Suprapubic skin (tissue), 4 donors: ENCODE measurements at places on chromosomes 1 and 21. TPM values are rescaled to one million over a fixed set of nuclear protein-coding genes. Genes with fewer than 3 reads are reported as not detected.

GRCh38 chr1:21870611-21871010 is 58.5 kb downstream of the LDLRAD2 start:
- H3K27ac ChIP-seq: no peak overlapping the region
- H3K27me3 ChIP-seq: no peaks in the 10 kb centered on the region
- no peak for DNase-seq
- H3K4me3 ChIP-seq: no peak overlapping the region

- DNase-seq: no peak
- H3K4me3 ChIP-seq: no peak overlapping the region
- H3K27me3 ChIP-seq: no peaks in the 10 kb centered on the region
- no peaks in the 10 kb centered on the region for H3K36me3 ChIP-seq
Measured at GRCh38 chr21:14863745-14864210, 201.0 kb downstream of the NRIP1 start.

GRCh38 chr1:117675907-117676430 is 70.1 kb downstream of the TENT5C start:
- no peak overlapping the region for H3K4me3 ChIP-seq
- H3K27me3 ChIP-seq: no peaks in the 10 kb centered on the region
- peaks cover 14% of the 10 kb centered on the region for H3K4me1 ChIP-seq
- DNase-seq: no peak
- H3K27ac ChIP-seq: no peak overlapping the region
- H3K36me3 ChIP-seq: no peaks in the 10 kb centered on the region

DNA sequence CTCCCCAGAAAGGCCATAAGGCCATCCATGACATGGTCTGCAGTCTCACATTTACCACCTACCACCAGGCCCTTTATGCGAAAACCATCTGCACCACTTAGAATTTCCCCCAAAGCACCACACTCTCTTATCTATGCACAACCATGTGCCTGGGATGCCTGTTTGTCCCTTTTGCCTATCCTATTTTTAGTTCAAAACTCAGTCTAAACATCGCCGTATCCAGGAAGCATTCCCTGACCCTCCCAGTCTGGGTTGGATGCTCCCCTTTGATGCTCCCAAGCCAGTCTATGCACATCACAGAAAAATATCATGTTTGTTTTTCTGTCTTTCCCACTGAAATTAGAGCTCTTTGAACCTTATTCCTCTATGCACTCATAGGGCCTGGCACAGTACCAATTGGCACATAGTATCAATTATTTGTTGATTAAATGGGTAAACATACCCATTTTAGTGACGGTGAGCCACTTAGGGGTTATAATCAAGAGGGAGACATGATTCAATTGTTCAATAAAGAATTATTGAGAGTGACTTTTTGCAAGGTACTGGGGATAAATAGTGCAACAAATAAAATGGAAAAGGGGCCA is 6.7 kb downstream of the MPL start:
- H3K4me3 ChIP-seq: no peak overlapping the region
- DNase-seq: no peak
- H3K36me3 ChIP-seq: no peaks in the 10 kb centered on the region

DNA sequence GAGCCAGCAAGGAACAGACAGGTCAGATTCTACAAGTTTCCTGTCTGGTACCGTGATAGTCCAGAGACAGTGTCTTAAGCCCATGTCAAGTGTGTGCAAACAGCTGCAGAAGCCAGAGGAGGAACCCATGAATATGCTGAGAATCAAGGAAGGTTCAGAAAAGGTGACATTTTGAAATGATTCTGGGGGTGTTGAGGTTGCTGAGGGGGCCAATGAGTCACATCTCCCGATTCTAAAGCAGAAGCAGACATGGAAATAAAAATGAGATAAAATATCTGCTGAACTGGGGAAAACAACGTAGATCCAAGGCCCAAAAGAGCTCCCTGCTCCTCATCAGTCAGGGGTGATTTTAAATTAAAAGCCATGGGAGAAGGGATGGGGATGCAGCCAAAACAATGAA is 15.8 kb upstream of the SYT6 start:
- no peaks in the 10 kb centered on the region for H3K36me3 ChIP-seq
- H3K27ac ChIP-seq: no peak overlapping the region
- H3K4me3 ChIP-seq: no peak overlapping the region
- DNase-seq: no peak

DNA sequence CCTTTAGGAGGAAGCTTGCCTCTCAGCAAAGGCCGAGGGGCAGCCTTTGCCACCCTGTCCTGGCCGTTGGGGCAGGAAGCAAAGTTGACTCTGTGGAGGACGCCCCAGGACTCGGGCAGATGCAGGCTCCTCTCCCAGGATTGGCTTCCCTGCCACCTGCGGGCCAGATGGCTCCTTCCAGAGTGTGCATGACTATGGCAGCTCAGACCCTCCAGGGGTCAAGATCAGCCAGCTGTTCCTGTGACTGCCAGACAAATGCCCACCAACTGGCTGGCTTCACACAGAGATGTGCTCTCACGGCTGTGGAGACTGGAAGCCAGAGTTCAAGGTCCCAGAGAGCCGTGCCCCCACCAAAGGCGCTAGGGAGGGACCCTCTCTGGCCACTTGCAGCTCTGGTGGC is 87.0 kb upstream of the VAMP3 start:
- H3K27me3 ChIP-seq: no peaks in the 10 kb centered on the region
- H3K4me3 ChIP-seq: no peak overlapping the region
- peaks cover 16% of the 10 kb centered on the region for H3K4me1 ChIP-seq

DNA sequence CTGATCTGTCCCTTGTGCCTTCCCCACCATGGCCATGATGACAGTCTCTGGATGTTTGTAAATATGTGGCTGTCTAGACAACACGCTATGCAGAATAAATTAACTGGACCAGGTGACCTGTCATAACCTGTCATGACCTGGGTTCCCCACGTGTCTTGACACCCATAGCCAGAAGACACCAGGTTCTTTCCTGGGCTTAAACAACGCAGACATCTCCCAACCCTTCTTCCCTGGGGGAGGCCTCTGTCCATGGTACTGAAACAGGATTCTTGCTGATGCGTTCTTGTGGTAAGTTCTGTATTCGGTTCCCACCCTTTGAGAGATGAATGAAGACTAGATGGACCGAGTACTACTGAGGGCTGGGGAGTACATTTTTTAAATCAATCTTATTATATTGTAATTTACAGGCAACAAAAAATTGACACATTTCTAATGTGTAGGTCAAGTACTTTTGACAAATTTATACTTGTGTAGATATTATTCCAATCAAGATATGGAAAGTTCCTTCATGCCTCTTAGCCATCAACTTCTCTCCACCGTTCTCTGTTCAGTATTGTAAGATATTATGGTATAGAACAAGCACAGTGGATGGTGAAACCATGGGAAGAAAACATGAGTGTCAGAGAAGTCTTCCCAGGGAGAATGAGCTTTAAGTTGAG is 738.8 kb downstream of the PTPRU start:
- no peak overlapping the region for H3K27ac ChIP-seq
- no peaks in the 10 kb centered on the region for H3K4me1 ChIP-seq
- H3K4me3 ChIP-seq: no peak overlapping the region
- H3K36me3 ChIP-seq: no peaks in the 10 kb centered on the region
- no peak for DNase-seq
- peaks cover 15% of the 10 kb centered on the region for H3K27me3 ChIP-seq

GRCh38 chr1:56834137-56834900 is 15.1 kb upstream of the FYB2 start:
- no peaks in the 10 kb centered on the region for H3K36me3 ChIP-seq
- no peak overlapping the region for H3K27ac ChIP-seq
- DNase-seq: no peak
- peaks cover 4% of the 10 kb centered on the region for H3K4me1 ChIP-seq

DNA sequence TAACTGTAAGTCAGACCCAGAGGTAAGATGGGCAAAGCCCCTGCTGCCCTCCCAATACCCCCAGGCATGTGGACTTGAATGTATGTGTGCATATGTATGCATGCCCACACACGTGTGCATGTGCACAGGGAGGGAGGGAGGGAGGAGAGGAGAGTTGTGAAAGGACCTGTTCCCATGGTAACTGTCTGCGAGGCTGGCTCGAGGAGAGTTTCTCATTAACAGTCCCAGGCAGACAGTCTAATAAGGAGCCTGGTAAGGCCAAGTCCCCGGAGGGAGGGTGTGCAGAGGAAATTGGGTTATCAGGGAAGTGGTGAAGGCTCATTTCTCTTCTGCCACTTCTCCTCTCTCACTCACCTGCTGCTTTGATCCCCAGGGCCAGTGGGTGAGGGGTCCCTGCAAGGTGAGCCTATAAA is 74.9 kb downstream of the NFASC start:
- H3K27ac ChIP-seq: no peak overlapping the region
- H3K36me3 ChIP-seq: no peaks in the 10 kb centered on the region
- no peaks in the 10 kb centered on the region for H3K4me1 ChIP-seq
- H3K4me3 ChIP-seq: no peak overlapping the region
- DNase-seq: no peak

DNA sequence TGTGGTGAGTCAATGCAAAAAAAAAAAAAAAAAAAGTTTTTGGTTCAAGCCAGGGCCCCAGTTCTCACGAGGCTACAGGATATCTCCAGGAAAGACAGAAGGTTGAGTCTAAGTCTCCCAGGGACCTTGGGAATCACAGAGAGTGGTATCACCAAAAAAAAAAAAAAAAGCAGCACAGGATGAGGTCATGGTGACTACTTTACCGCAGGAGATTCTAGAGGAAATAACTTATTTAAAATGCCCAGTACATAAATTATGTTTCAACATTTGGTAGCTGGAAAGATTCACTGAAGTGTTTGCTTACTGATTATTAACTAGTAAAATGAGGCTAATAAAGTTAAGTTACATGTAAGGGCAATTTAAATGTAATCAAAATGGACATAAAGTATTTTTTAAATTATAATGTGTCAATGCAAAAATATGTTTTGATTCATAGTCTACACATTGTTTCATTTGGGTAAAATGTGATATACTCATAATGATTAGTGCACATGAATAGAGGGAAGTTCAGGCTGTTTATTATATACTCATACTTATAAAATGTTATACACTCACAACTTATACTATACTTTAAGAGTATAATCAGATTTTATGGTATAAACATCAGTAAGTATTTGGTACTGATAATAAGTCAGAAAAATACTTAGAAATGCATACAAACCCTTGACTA is 84.1 kb downstream of the PLPPR5 start:
- no peaks in the 10 kb centered on the region for H3K4me1 ChIP-seq
- H3K4me3 ChIP-seq: no peak overlapping the region
- no peaks in the 10 kb centered on the region for H3K36me3 ChIP-seq
- no peaks in the 10 kb centered on the region for H3K27me3 ChIP-seq
- DNase-seq: no peak

GRCh38 chr1:186498695-186499389 is 37.9 kb upstream of the PDC start:
- no peak for DNase-seq
- H3K4me3 ChIP-seq: no peak overlapping the region
- H3K27ac ChIP-seq: no peak overlapping the region
- H3K4me1 ChIP-seq: no peaks in the 10 kb centered on the region

DNA sequence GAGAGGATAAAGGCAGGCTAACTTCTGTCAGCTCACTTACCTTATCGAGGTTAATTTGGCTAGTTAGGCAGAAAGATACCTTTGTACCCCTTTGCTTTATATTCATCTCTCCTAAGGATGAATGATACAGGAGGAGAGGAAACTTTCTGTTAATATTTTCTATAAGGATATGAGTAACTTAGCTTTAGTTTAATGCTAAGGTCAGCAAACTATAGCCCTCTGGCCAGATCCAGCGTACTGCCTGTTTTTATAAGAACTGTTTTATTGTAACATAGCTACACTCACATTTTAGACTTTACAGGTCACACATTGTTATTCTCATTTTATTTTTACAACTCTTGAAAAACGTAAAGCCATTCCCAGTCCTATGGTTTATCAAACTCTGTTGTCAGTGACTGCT is 18.1 kb downstream of the DHX9 start:
- H3K27me3 ChIP-seq: no peaks in the 10 kb centered on the region
- H3K4me1 ChIP-seq: no peaks in the 10 kb centered on the region
- peaks cover 98% of the 10 kb centered on the region for H3K36me3 ChIP-seq

DNA sequence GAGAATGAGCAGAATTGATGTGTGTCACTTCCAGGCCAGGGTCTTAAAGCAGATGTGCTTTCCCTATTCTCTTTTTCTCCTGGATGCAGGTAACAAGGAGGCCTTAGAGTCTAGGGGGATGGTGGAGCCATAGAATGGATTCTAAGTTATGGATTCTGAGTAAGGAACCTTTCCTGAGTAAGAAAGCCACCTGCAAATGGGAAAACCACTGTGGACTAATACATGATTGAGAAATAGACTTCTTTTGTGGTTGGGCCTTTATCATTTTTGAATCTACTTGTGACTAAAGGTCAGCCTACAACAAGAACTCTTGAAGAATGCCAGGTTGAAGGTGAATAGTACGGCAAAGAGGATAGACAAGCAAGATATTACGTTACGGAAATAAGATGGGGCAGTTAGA is 116.1 kb downstream of the CDC7 start:
- no peak for DNase-seq
- H3K36me3 ChIP-seq: no peaks in the 10 kb centered on the region
- H3K27ac ChIP-seq: no peak overlapping the region
- H3K27me3 ChIP-seq: no peaks in the 10 kb centered on the region
- peaks cover 11% of the 10 kb centered on the region for H3K4me1 ChIP-seq
- H3K4me3 ChIP-seq: no peak overlapping the region

GRCh38 chr1:222045786-222046185 is 303.9 kb upstream of the DUSP10 start:
- no peaks in the 10 kb centered on the region for H3K27me3 ChIP-seq
- no peak for DNase-seq
- no peaks in the 10 kb centered on the region for H3K36me3 ChIP-seq

GRCh38 chr1:110119843-110120242 is 7.6 kb downstream of the UBL4B start:
- H3K4me3 ChIP-seq: no peak overlapping the region
- peaks cover 7% of the 10 kb centered on the region for H3K27me3 ChIP-seq
- peaks cover 3% of the 10 kb centered on the region for H3K4me1 ChIP-seq
- no peak for DNase-seq
- H3K36me3 ChIP-seq: no peaks in the 10 kb centered on the region

The SUSD4 gene
- 8.2 TPM for total RNA-seq

The TSPAN1 gene
- total RNA-seq: 2.3 TPM
